Vagina (tissue), 2 donors: ENCODE measurements at places on chromosomes 5 and 9.

DNA sequence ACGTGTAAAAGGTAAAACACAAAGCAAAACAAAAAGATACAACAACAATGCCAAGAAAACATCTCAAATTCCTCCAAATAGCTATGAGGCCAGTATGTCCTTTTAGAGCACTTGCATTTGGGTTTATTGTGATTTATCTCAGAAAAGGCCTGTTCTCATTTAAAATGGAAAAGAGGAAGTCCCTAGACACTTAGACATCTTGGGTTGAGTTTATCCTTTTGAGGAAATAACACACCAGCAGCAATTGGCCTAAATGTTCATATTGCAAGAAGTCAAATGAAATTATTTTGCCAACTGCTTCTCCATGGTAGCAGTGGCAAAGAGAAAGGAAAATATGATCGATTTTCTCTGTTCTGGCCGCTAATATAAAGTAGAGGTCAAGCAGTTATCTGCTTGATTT is 43.6 kb upstream of the TRMT10B start:
- no peak for DNase-seq

GRCh38 chr5:161095953-161096352 is 243.9 kb upstream of the ATP10B start:
- no peak for DNase-seq

GRCh38 chr5:135341696-135342550 is 57.1 kb downstream of the MACROH2A1 start:
- DNase-seq = no peak

DNA sequence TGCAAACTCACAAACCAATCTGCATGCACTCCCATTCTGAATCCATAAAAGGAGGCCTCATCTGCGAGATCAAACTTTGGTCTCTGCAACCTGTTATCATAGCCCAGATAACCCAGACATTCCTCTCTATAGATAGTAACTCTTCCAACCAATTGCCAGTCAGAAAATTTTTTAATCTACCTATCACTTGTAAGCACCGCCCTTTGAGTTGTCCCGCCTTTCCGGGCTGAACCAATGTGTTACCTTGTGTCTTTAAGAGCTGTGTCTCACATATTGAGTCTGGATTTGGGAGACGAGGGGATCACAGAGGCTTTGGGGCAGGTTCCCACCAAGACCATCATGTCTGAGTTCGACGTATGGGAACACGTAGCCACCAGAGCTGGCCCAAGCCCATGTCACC is 91.1 kb upstream of the PPP1R26 start:
- DNase-seq = no peak

- DNase-seq = no peak
Measured at GRCh38 chr5:159899067-159900049, 16.9 kb upstream of the ADRA1B start.
